ENCODE measurements at places on chromosomes 6 and 20.

DNA sequence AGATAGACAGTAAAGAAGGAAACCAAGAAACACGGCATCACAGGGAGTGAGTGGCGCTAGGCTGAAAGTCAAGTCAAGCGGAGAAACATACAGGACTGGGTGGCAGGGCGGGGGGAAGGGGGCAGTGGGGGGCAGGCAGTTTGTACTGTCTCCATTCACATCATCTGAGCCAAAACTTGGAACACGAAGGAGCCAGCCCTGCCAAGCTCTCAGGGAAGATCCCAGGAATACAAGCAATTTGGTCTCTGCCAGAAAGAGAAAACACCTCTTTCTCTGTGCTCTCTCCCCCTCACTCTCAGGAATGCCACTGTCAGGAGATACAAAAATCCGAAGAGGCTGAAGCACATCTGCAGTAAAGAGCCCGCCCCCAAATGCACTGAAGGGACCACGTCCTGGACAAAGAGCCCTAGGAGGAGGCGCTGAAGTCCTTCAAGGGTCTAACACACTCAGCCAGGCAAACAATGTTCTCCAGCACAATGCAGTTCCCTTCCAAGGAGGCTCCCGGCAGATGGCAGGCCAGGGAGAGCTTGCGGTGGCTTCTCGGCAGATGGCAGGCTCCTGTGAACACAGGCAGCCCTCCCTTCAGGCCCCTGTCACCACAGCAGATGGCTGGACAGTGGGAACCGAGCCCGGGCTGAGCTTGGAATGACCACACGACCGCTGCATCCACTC is 90.0 kb downstream of the ATP9A start:
- DNase-seq = no peak

GRCh38 chr20:33909331-33909921 is 84.3 kb upstream of the RALY start:
- no peak for DNase-seq

DNA sequence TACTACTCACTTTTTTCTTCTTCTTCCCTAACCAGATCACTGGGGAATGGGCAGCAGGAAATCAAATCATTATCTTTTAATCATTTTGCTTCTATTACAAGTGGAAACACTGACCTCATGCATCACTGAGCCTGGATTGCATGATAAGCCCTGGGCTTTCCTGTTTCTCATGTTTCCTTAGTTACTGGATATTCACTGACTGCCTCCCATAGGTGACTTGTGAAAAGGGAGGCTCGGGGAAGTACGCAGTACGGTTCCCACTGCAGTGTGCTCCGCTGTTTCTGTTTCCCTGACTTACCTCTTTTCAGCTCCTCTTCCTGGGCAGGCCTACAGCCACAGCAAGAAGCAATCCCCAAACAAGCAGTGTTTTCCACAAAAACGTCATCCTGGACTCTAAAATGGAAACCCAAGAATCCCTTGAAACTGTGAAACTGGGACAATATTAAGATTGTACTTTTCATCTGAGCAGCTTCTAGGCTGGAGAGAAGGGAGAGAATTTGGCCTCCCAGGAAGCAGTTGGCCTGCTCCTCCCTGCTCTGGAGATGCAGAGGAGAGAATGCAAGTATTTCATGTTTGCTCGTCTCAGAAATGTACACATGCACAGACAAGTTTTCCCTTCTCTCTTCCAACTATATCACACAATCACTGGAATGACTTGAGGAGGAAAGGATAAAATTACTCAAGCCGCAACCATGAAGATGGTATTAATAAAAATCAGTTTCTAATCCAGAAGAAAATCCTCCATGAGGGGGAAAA is 13.1 kb downstream of the BTNL2 start:
- no peak for DNase-seq

DNA sequence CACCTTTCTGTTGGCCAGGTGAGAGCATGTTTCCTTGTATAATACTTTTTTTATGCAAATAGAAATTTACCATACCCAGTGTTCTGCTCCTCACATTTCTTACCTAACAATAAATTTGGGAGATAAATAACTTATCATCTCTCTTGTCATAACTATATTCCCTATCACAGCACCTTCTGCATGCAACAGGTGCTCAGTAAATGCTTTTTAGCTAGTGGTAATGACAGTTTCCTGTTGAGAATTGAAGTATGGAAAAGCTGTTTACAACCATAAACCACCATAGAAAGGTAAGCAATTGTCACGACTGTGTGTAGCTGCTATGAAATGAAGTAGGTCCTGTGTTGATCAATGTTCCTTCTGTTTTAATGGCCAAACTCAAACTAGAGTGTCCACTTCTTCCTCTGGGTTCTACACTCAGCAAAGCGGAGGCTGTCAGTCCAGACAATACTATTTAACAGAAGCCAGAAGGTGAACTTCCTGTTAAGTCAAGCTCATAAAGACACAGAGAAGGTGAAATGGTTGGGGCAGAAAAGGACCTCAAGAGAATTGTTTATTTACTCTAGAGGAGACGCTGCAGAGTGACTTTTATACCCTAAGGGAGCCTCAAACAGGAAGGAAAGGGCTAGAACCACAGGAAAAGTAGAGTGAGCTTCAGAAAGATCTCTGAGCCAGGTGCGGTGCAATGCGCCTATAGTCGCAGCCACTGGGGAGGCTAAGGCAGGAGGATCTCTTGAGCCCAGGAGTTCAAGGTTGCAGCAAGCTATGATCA is 84.0 kb upstream of the SLC22A16 start:
- no peak for DNase-seq

DNA sequence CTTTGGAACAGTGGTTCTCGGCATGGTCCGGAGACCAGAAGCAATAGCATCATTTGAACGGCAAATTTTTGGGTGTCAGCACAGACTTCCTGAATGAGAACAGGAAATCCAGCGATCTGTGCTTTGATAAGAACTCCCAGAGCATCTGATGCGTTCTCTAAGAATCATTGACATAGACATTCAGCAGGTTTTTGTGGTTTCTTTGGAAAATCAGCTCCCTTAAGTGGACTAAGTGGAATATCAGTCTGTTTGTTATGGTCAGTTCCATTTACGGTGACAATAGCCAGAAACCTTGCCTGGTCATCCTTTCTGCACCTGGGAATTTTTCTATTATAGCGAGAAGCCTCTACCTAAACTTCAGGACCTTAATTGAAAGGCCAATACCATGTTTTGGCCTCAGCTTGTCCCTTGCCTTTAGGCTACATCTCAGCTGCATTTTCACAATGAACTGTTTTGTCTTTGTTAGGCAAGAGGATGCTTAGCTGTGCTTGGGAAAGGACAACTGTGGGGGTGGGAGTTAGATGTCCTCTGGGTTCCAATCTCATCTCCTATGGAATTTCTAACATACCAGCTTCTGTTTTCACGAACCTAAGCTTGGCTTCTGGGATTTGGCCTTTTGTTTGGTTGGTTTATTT is 299.7 kb downstream of the CDKAL1 start:
- no peak for DNase-seq

DNA sequence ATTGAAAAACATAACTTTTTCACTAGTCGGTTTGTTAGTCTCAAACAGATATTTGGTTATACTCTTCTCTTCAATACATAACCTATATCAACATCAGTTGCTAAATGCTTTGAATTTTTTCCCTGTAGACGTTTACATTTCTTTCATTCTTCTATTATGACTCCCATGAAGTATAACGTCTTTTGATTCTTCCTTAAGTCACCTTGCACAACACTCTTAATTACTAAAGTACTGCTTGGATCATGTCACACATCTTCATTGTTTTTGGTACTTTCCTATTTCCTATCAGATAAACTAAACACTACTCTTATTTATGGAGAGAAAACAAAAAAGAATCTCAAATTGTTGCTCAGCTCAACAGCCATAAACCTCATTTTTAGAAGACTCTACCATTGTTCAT is 23.0 kb upstream of the BMP5 start:
- no peak for DNase-seq

- DNase-seq = no peak
Measured at GRCh38 chr6:93243231-93243778, 176.1 kb downstream of the EPHA7 start.

GRCh38 chr20:36408219-36408618 is 102.1 kb downstream of the DLGAP4 start:
- DNase-seq = no peak

- no peak for DNase-seq
Measured at GRCh38 chr6:138000941-138001340, 106.3 kb downstream of the PERP start.

GRCh38 chr20:34458631-34459030 is 57.6 kb upstream of the DYNLRB1 start:
- DNase-seq = no peak

GRCh38 chr20:47067776-47068175 is 173.1 kb downstream of the EYA2 start:
- no peak for DNase-seq

GRCh38 chr6:52375780-52376556 is 14.0 kb downstream of the PAQR8 start:
- DNase-seq = no peak

DNA sequence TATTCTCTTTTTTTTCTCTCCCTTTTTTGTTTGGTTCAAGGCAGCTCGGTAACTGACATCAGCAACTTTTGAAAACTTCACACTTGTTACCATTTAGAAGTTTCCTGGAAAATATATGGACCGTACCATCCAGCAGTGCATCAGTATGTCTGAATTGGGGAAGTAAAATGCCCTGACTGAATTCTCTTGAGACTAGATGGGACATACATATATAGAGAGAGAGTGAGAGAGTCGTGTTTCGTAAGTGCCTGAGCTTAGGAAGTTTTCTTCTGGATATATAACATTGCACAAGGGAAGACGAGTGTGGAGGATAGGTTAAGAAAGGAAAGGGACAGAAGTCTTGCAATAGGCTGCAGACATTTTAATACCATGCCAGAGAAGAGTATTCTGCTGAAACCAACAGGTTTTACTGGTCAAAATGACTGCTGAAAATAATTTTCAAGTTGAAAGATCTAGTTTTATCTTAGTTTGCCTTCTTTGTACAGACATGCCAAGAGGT is 10.6 kb downstream of the HEY2 start:
- DNase-seq = no peak

- no peak for DNase-seq
Measured at GRCh38 chr6:150606168-150606591, 6.5 kb downstream of the PLEKHG1 start.

GRCh38 chr6:149464411-149464810 is 20.4 kb downstream of the ZC3H12D start:
- DNase-seq = no peak

DNA sequence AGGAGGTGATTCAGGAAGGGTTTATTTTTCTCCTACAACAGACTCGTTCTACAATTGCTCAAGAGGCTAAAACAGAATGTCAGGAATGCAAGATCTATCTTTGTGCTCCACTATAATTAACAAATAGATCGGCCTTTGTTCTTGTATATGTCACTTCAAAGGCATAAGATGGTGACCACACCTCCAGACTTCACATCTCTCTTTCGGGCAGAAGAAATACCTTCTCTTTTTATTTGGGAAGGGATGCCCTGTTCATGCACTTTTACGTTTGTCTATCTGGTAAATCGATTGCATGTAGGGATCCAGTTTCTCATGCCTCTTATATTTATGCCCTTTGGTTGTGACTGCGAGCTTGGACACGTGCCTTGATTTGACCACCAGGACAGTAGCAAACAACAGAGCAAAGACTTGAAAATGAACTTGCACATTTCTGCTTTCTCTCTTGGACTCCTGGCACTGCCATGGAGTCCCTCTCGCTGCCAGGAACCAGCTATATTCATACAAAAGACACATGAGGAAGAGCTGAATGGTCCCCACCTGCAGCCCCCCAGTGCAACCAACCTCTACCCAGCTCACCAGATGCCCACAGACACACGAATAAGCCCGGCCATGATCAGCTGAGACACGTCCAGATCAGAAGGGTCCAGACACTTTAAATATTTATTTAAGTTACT is 219.8 kb upstream of the STXBP5 start:
- DNase-seq = no peak

DNA sequence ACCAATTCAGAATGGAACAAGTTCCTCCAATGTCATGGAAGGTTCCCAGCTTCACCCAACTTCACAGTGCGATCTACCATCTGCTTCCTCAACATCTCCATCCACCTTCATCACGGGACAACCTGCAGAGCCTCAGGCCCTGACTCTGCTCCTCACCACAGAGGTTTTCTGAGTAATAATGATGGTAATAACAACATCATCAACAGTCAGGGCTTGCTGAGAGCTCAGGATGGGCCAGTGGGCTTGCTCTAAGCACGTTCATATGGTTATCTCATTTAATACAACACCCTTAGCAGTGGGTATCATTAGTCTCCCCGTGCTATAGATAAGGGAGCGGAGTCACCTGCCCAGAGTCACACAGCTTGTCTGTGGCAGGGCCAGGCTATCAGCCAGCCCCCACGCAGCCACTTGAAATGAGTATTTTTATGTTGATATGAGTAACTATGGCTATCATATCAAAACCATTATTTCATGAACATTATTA is 38.6 kb downstream of the PREX1 start:
- no peak for DNase-seq

DNA sequence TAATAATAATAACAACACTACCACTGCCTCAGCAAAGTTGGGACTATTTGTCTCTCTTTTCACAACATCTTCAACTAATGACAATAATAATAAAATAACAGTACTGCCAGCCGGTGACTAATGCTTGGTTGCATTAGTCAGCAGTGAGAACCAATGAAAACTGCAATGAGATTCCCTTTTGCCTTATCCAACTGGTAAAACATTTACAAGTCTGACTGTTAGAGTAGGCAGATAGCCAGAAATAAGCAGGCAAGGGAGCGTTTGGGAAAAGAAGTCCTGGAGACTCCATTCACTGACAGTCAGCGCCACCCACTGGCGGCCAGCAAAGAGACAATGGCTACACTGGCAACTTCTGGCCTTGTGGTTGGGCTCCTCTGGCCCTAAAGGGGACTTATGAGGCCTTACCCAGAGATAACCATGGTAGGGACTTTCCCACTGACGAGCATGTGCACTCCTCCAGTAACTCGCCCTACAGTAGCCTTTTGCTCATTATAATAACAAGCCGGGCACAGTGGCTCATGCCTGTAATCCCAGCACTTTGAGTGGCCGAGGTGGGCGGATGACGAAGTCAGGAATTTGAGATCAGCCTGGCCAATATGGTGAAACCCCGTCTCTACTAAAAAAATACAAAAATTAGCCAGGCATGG is 3.4 kb upstream of the NSFL1C start:
- no peak for DNase-seq

- no peak for DNase-seq
Measured at GRCh38 chr6:29813809-29814208, 13.8 kb upstream of the HLA-G start.
